ENCODE measurements at places on chromosomes 13 and 19.
A peak's percentile ranks its signal among the peaks of the same experiment; 100 is the strongest.

GRCh38 chr13:77013853-77014542 is 13.0 kb downstream of the FBXL3 start:
- no peak overlapping the region for H3K27ac ChIP-seq
- no peaks in the 10 kb centered on the region for H3K27me3 ChIP-seq
- H3K4me3 ChIP-seq = no peak overlapping the region
- peaks cover 33% of the 10 kb centered on the region for H3K4me1 ChIP-seq

DNA sequence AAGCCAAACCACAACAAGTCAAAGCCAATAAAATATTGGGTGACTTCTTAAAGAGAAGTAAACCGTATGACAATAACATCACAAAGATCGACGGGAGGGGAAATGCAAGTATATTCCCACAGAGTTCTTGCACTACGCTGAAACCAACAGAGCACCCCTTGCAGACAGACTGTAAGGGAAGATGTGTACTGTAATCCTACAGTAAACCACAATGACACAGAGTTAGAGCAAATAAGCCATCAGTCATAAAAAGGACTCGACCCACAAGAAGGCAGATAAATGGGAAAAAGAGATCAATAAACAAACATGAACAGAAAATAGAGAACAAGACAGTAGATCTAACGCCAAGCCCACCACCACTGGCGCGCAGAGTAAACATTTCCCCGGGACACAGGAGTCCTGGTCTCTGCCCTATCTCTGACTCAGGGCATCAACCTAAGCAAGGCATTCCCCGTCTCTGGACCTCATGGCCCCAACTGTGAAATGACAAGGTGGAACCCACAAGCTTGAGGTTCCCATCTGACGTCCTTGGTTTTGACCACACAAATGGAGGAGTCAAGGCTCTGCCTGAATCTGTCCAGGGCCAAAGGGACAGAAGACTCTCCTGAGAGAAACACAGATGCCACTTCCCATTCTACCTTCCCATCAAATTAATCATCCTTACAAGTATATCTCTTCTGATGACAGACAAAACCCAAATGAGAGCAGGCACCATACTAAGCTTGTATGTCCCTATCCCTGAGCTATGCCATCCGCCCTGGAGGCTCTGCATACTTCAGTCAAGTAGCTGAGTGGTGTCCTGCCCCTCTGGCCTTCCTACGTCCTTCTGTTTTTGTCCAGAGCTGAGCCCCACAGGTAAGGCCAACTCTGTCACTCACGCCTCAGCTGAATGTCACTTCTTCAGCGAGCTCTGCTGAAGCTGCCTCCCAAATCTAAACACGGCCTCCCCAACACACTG is 15.0 kb downstream of the SAFB2 start:
- H3K27ac ChIP-seq = no peak overlapping the region
- H3K4me1 ChIP-seq = peaks cover 30% of the 10 kb centered on the region
- H3K4me3 ChIP-seq = no peak overlapping the region

DNA sequence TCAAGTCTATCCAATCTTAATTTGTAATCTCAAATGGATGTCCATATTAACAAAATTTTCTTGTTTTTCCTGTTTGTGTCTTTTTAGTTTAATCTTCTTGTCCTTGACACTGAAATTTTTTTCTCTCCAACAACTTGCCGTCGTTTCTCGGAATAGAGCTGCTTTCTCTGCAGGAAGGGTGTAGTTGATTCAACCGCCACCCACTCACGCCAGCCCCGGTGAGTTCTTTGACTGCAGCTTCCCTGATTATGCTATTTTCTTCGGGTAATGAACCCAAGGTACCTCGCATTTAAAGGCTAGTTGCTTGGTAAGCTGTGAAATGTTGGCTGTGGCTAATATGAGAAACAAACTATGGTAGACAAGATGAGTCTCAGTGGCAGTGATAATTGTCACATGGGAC is 72.2 kb downstream of the DPRX start:
- H3K4me1 ChIP-seq = no peaks in the 10 kb centered on the region
- no peak overlapping the region for H3K4me3 ChIP-seq
- H3K27ac ChIP-seq = no peak overlapping the region
- DNase-seq = no peak
- H3K27me3 ChIP-seq = no peaks in the 10 kb centered on the region

GRCh38 chr13:77702366-77702765 is 4.9 kb downstream of the SLAIN1 start:
- no peak overlapping the region for H3K4me3 ChIP-seq
- DNase-seq = no peak
- H3K36me3 ChIP-seq = peaks cover 5% of the 10 kb centered on the region

- peaks cover 68% of the 10 kb centered on the region for H3K4me1 ChIP-seq
- H3K27me3 ChIP-seq = no peaks in the 10 kb centered on the region
- peak overlapping the region; percentile 94 for H3K27ac ChIP-seq
Measured at GRCh38 chr19:51366389-51367254, 434 bp upstream of the ETFB start.

- no peak overlapping the region for H3K27ac ChIP-seq
- no peaks in the 10 kb centered on the region for H3K27me3 ChIP-seq
- no peaks in the 10 kb centered on the region for H3K4me1 ChIP-seq
- no peak overlapping the region for H3K4me3 ChIP-seq
- no peak for DNase-seq
- H3K36me3 ChIP-seq = no peaks in the 10 kb centered on the region
Measured at GRCh38 chr13:93539914-93540313, 313.3 kb downstream of the GPC6 start.

DNA sequence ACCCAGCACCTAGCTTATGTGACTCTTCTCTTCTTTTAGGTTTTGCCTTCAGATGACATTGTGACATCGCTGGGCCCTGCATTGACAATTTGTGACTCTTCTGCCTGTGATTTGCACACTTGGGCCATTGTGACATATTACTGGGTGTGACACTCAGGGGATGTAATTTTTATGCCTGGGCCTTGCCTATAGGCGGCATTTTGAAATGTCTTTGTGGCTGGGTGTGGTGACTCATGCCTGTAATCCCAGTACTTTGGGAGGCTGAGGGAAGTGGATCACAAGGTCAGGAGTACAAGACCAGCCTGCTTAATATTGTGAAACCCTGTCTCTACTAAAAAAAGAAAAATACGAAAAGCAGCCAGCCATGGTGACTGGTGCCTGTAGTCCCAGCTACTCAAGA is 28.4 kb upstream of the ZNF681 start:
- no peak for DNase-seq
- no peak overlapping the region for H3K4me3 ChIP-seq
- no peaks in the 10 kb centered on the region for H3K27me3 ChIP-seq

DNA sequence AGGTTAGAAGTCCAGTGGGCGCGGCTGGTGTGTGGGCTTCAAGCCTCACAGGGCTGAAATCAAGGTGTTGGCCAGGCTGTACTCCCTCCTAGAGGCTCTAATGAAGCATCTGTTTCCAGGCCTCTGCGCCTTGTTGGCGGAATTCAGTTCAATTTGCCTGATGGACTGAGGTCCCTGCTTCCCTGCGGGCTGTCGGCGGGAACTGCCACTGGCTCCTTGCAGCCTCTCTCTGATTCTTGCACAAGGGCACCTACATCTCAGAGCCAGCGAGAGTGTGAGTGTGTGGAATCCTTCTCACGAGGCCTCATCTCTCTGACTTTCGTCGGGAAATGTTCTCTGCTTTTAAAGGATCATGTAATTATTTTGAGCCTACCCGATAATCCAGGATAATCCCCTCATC is 128.6 kb downstream of the DLEU7 start:
- no peak for DNase-seq
- peaks cover 2% of the 10 kb centered on the region for H3K36me3 ChIP-seq
- H3K4me3 ChIP-seq = no peak overlapping the region
- H3K27me3 ChIP-seq = no peaks in the 10 kb centered on the region
- no peak overlapping the region for H3K27ac ChIP-seq
- peaks cover 28% of the 10 kb centered on the region for H3K4me1 ChIP-seq

GRCh38 chr19:36939153-36939552 is 23.0 kb downstream of the ZNF568 start:
- no peak overlapping the region for H3K27ac ChIP-seq
- no peak for DNase-seq
- no peaks in the 10 kb centered on the region for H3K4me1 ChIP-seq
- peaks cover 29% of the 10 kb centered on the region for H3K36me3 ChIP-seq

DNA sequence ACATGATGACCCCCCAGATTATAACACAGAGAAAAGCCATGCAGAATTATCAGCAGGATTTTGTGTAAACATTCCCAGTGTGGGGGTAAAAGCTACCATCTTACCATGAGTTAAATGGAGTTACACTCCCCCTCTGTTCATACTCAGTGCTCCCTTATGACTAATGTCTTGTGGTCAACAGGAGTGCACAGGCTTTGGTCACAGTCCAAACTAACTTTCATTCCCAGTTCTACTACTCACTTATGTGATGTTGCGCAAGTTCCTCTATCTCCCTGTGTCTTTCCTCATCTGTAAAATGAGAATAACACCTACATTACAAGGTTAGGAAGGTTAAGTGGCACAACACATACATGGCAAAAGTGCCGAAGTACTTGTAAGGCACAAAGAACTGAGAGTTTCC is 277.9 kb downstream of the RBM26 start:
- no peak overlapping the region for H3K27ac ChIP-seq
- H3K36me3 ChIP-seq = no peaks in the 10 kb centered on the region
- H3K4me1 ChIP-seq = no peaks in the 10 kb centered on the region
- DNase-seq = no peak
- no peak overlapping the region for H3K4me3 ChIP-seq

DNA sequence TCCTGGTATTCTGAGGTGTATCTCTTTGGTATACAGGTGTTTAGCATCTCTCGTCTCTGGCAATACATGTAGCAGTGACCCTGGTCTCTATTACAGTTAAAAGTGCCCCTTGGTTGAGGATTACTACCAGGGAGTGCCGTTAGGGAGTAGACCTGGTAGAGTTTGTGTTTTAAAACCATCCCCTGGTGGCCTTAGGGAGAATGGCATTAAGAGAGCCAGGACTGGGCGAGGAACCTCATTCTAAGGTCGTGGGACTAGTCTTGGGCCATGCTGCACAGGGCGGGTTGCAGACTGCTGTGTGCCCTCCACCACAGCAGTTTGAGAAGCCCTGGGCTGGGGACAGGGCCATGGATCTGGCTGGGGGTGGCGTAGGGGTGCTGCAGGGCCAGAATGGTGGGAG is 35.0 kb downstream of the B3GLCT start:
- no peaks in the 10 kb centered on the region for H3K27me3 ChIP-seq
- DNase-seq = no peak
- no peaks in the 10 kb centered on the region for H3K4me1 ChIP-seq
- H3K4me3 ChIP-seq = no peak overlapping the region
- peaks cover 3% of the 10 kb centered on the region for H3K36me3 ChIP-seq

DNA sequence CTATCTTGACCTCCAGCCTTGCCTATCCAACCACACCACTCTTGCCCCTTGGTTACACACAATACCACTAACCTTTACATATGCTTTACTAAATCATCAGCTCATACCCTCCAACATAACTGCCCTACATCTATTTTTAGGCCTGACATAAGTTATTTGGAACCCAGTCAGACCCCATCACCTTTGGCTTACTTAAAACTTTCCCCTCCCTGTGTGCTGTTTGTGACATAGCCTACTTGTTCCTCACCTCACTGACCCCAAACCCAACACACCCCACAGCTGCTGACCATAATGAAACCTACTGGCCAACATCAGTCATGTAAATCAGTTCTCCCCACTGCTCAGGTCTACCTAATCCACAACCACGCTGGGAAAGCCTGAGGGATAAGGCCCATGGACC is 4.9 kb downstream of the ZNF266 start:
- no peaks in the 10 kb centered on the region for H3K27me3 ChIP-seq
- DNase-seq = no peak
- H3K4me1 ChIP-seq = peaks cover 50% of the 10 kb centered on the region
- peaks cover 42% of the 10 kb centered on the region for H3K36me3 ChIP-seq
- no peak overlapping the region for H3K4me3 ChIP-seq

- no peaks in the 10 kb centered on the region for H3K36me3 ChIP-seq
- no peak overlapping the region for H3K4me3 ChIP-seq
- DNase-seq = no peak
- H3K4me1 ChIP-seq = peaks cover 3% of the 10 kb centered on the region
- no peak overlapping the region for H3K27ac ChIP-seq
Measured at GRCh38 chr19:10043286-10043927, 30.1 kb downstream of the RDH8 start.

GRCh38 chr19:10416083-10416379 is 4.3 kb upstream of the PDE4A start:
- H3K36me3 ChIP-seq = peaks cover 20% of the 10 kb centered on the region
- peak overlapping the region; percentile 68 for H3K4me3 ChIP-seq
- H3K4me1 ChIP-seq = peaks cover 51% of the 10 kb centered on the region
- H3K27ac ChIP-seq = peak overlapping the region; percentile 96

DNA sequence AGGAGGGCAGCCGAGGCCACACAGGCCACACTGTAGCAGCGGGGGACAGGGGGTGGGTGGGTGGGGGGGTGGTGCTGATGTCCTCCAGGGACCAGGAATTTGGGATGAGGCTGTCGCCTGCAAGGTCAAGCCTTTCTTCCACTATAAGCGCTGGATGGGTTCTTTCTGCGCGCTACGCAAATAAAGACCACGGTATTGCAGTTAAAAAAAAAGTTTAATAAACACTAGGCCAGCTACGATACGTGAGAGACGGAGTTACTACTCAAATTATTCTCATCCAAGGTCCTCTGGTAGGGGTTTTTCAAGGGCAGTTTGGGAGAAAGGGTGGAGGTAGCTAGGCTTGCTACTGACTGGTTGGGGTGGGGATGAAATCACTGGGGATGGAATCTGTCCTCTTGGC is 508 bp upstream of the ZNF44 start:
- H3K4me1 ChIP-seq = peaks cover 28% of the 10 kb centered on the region
- no peaks in the 10 kb centered on the region for H3K27me3 ChIP-seq
- peak overlapping the region; percentile 99 for H3K4me3 ChIP-seq
- H3K27ac ChIP-seq = peak overlapping the region; percentile 98

- H3K4me1 ChIP-seq = no peaks in the 10 kb centered on the region
- peaks cover 3% of the 10 kb centered on the region for H3K27me3 ChIP-seq
- no peak for DNase-seq
- H3K4me3 ChIP-seq = no peak within 1 kb of the TSS
- H3K36me3 ChIP-seq = peaks cover under 1% of the 10 kb centered on the region
- H3K27ac ChIP-seq = no peak within 1 kb of the TSS
Measured at GRCh38 chr19:38773469-38774177, at the start of gene LGALS7. LGALS7 (minus strand) TSS chr19:38773517; CDS start chr19:38773492, 25 bp downstream.

DNA sequence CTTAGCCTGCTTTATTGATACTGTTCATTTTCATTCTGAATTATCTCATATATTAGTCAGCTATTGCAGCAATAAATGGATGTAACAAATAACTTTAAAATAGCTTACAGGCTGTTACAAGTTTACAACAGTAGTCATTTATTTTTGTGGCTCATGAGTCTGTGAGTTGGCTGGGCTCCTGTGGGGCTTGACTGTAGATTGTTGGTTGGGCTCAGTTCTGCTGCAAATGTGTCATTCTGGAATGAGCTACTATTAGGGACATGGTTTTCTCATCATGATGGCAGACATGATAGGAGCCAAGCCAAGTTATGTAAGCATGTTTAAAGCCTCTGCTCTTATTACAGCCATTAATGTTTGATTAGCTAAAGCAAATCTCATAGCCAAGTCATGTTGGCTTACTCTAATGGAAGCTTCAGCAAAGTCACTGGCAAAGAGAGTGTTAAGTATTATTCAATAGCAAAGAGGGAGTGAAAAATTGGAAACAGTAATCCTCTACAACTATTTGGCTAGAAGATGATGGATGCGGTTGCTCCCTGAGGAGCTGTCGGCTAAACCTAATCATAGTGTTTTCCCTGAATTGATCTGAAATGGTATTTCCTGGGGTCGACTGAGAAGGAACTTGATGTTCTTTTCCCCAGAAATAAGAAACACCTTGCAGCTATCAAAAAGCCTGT is 391.3 kb downstream of the TDRD3 start:
- no peak overlapping the region for H3K27ac ChIP-seq
- no peaks in the 10 kb centered on the region for H3K36me3 ChIP-seq
- no peak for DNase-seq
